ENCODE measurements at places on chromosomes 4 and X.

DNA sequence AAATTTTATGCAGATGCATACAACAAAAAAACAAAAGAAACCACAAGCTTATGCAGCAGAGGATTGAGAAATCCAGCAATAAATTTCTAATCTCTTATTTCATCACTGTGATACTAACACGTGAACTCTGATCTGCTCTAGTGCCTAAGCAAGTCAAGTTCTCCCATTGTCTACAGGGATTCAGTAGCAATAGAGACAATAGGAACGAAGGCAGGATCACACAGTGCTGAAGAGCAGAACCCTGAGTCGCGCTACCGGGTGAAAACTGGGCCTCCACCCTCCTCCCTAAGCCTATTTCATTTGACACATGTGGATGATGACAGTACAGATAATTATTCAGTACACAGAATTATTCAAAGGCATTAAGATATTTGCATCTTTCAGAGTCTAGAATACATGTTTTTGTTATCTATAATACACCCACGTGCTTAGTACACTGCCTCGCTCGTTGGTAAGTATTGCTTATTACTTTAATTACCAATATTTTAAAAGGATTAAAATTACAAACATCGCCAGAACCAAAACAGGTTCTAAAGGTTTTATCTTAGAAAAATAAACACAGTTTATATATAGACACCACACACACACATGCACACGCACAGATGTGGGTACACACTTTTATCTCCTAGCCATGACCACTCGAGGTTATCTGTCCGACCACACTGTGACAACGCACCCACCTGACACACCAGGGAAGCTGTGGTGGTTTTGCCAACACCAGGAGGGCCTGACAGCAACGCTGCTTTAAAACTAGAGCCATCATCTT lies 60.1 kb downstream of the RFC1 start:
- H3K36me3 ChIP-seq, result peaks cover 71% of the 10 kb centered on the region
- H3K27ac ChIP-seq, result no peak overlapping the region
- DNase-seq, result no peak
- H3K4me3 ChIP-seq, result no peak overlapping the region
- H3K27me3 ChIP-seq, result no peaks in the 10 kb centered on the region

DNA sequence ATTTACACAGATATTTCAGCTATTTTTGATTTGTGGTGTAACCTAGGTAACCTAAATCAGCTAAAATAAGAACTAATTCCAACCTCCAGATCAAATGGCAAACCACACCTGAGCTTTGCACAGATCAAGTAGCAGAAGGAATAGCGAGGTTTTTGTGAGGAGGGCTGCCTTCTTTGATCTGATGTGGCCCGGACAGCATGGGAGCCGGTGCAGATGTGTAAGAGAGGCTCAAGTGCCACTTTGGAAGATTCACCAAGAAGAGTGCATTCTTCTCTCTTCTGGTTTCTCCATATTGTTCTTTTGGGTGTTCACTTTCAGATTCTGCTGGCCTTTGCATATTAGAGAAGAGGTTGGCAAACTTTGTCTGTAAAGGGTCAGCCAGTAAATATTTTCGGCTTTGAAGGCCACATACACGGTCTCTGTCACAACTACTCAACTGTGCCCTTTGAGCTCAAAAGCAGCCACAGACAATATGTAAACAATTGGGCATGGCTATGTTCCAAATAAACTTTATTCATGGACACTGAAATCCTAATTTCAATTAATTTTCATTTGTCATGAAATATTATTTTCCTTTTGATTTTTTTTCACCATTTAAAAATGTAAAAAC lies 78.9 kb upstream of the FAM9C start:
- H3K36me3 ChIP-seq, result no peaks in the 10 kb centered on the region
- peak overlapping the region; percentile 21 for H3K4me3 ChIP-seq
- no peak for DNase-seq
- H3K4me1 ChIP-seq, result peaks cover 58% of the 10 kb centered on the region
- no peaks in the 10 kb centered on the region for H3K27me3 ChIP-seq

DNA sequence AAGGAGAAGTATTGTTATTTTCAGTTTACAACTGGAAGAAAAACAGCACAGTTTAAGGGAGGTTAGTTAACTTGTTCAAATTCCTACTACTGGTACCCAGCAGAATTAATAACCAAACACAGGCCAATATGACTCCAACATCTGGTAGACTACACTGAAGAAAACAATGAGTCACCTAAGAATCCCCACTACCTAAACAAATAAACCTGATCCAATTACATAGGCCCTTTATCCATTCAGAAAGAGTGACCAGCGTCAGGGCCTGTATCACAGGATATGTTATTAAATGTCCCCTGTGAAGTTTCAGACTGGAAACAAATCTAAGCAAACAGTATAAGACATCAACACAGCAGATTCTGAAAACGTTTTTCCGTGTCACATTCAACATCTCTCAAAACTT lies 492.5 kb upstream of the INTU start:
- H3K4me1 ChIP-seq, result no peaks in the 10 kb centered on the region
- no peak overlapping the region for H3K27ac ChIP-seq
- no peak overlapping the region for H3K4me3 ChIP-seq
- no peaks in the 10 kb centered on the region for H3K27me3 ChIP-seq

DNA sequence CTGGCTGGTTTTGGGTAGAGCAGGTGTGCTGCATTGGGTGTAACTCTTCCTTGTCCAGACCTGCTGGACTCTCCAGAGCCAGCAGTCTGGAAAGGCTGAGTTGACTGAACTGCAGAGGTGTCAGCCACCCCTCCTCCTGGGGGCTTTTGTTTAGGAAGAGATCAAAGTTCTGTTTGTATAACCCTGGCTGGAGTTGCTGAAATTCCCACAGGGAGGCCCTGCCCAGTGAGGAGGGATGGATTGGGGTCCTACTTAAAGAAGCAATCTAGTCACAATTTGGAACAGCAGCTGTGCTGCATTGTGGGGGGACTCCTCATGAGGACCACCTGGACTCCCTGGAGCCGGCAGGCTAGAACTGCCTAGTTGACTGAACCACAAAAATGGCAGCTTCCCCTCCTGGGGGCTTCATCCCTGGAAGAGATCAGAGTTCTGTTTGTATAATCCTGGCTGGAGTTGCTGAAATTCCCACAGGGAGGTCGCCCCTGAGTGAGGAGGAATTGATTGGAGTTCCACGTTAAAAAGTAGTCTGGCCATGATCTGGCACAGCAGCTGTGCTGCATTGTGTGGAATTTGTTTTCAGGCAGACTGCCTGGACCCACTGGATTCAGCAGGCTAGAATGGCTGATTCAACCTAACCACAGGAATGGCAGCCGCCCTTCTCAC lies 264.9 kb upstream of the ZC4H2 start:
- no peak overlapping the region for H3K4me3 ChIP-seq
- DNase-seq, result no peak
- H3K27me3 ChIP-seq, result no peaks in the 10 kb centered on the region
- peaks cover 8% of the 10 kb centered on the region for H3K36me3 ChIP-seq

GRCh38 chr4:154120006-154120676 lies 331.3 kb upstream of the SFRP2 start:
- no peaks in the 10 kb centered on the region for H3K36me3 ChIP-seq
- no peak for DNase-seq
- H3K27me3 ChIP-seq, result peaks cover 5% of the 10 kb centered on the region
- H3K27ac ChIP-seq, result no peak overlapping the region

GRCh38 chrX:1599791-1600405 lies 8.5 kb downstream of the AKAP17A start:
- DNase-seq, result no peak
- H3K27me3 ChIP-seq, result no peaks in the 10 kb centered on the region
- peaks cover 12% of the 10 kb centered on the region for H3K4me1 ChIP-seq
- H3K27ac ChIP-seq, result no peak overlapping the region
- H3K36me3 ChIP-seq, result peaks cover 57% of the 10 kb centered on the region

GRCh38 chrX:108122748-108123147 lies 31.2 kb downstream of the ATG4A start:
- H3K4me1 ChIP-seq, result no peaks in the 10 kb centered on the region
- no peak for DNase-seq
- H3K27me3 ChIP-seq, result no peaks in the 10 kb centered on the region
- H3K4me3 ChIP-seq, result no peak overlapping the region
- no peak overlapping the region for H3K27ac ChIP-seq

GRCh38 chr4:165385126-165385525 lies 6.3 kb downstream of the CPE start:
- H3K4me1 ChIP-seq, result no peaks in the 10 kb centered on the region
- H3K27me3 ChIP-seq, result peaks cover 32% of the 10 kb centered on the region
- no peak overlapping the region for H3K27ac ChIP-seq
- no peak for DNase-seq

GRCh38 chr4:94889946-94890345 lies 132.2 kb downstream of the BMPR1B start:
- H3K36me3 ChIP-seq, result no peaks in the 10 kb centered on the region
- H3K27ac ChIP-seq, result no peak overlapping the region
- H3K4me1 ChIP-seq, result no peaks in the 10 kb centered on the region
- H3K4me3 ChIP-seq, result no peak overlapping the region
- H3K27me3 ChIP-seq, result peaks cover 3% of the 10 kb centered on the region

- H3K27ac ChIP-seq, result no peak overlapping the region
- H3K4me1 ChIP-seq, result no peaks in the 10 kb centered on the region
- no peak for DNase-seq
- no peaks in the 10 kb centered on the region for H3K27me3 ChIP-seq
Measured at GRCh38 chr4:141409556-141409955, 188.9 kb downstream of the ZNF330 start.

GRCh38 chrX:149984411-149984810 lies 46.1 kb upstream of the EOLA2 start:
- H3K4me3 ChIP-seq, result no peak overlapping the region
- no peak overlapping the region for H3K27ac ChIP-seq
- DNase-seq, result no peak
- H3K27me3 ChIP-seq, result no peaks in the 10 kb centered on the region

DNA sequence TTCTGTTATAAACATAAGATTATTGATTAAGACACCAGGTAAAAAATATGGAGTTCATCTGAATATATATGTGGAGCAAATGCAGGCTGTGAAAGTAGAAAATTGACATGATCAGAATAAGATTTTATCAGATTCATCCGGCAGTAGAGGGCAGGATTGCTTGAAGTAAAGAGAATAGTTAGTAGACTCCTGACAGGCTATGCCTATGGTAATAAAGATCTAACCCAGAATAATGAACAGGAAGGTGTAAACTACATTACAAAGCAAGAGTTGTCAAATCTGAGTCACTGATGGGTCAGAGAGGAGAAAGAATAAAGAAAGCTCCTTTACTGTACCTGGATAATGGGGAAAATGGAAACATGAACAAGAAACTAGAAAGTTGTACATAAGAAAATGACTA lies 20.8 kb upstream of the TMEM184C start:
- no peaks in the 10 kb centered on the region for H3K4me1 ChIP-seq
- H3K27me3 ChIP-seq, result no peaks in the 10 kb centered on the region

GRCh38 chrX:107493141-107493540 lies 43.7 kb downstream of the FRMPD3 start:
- H3K4me3 ChIP-seq, result no peak overlapping the region
- no peaks in the 10 kb centered on the region for H3K36me3 ChIP-seq
- no peaks in the 10 kb centered on the region for H3K27me3 ChIP-seq
- no peaks in the 10 kb centered on the region for H3K4me1 ChIP-seq

DNA sequence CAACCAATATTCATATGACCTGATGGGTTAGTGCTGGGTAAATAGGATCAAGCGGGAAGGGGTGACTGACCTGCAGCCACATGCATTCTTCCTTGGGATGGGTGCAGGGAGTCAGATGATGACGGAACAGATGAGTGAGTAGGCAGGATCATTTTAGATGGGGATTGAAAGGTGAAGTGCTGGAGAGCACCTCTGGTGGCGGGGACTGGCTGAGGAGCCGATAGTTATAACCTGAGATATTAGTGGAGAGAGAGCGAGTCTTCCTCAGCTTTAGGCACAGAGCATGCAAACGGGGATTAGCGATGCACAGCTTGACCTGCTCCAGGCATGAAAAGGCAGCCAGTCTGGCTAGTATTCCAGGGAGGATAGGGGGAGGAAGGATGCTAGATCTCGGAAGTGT lies 99.1 kb downstream of the AFF1 start:
- no peaks in the 10 kb centered on the region for H3K27me3 ChIP-seq
- no peaks in the 10 kb centered on the region for H3K36me3 ChIP-seq
- no peak overlapping the region for H3K27ac ChIP-seq

DNA sequence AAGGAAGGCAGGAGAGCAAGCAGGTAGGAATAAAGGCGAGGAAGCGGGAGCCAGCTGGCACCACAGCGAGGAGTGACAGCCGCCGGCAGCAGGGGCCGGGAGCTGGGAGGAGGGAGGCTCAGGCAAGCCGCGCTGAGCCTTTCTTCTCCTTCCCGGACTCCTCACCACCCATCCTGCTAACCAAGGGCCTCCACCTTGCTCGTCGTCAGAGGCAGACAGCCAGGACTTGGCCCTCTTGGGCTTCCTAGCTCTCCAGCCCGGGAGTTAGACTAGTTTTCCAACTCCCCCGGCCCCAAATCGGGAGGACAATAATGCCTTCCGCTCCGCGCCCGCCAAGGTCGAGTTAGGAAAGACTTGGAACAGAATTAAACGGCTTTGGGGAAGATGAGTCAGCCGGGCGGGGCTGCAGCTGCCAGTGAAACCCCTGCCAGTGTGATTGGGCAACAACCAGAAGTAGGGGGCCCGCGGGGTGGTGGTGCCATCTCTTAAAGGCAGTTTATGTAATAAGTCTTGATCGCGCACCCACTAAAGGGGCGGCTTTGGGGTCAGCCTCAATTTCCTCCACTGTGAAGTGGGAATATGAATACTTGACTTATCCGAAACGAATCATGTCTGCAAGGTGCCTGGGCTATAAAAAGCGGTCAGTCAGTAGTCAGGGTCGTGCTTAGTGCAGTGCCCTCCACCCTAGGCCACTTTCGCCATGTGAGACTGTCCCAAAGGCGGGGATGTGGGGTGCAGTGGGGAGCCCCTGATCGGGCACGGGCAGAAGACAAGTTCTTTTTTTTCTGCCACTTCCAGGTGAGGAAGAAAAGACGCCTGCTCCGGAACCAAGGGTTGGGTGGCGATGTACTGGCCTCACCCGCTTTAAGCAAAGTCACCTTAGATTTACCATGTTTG lies 6.7 kb upstream of the HSD17B10 start:
- peak overlapping the region; percentile 64 for H3K27ac ChIP-seq
- peak overlapping the region; percentile 79 for H3K4me3 ChIP-seq
- DNase-seq, result peak; percentile 40
- H3K27me3 ChIP-seq, result peaks cover 9% of the 10 kb centered on the region
- H3K36me3 ChIP-seq, result no peaks in the 10 kb centered on the region

DNA sequence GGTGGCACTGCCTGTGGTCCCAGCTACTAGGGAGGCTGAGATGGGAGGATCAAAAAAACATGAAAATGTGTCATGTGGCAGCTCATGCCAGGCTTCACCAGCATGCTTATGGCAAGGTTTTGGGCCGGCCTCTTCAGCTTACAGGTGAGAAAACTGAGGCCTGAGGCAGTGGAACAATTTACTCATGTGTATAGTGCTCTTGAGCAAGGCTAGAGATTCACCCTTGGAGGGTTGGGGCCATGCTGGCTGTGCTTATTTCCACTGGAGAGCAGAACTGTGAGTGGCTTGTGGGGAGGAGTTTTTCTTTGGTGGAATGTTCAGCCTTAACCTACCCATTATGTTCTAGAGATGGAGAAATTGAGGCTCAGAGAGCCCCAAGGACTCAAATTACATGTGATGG lies 31.8 kb downstream of the NSD2 start:
- peaks cover 31% of the 10 kb centered on the region for H3K4me1 ChIP-seq
- peak overlapping the region; percentile 39 for H3K27ac ChIP-seq
- DNase-seq, result no peak
- peaks cover 66% of the 10 kb centered on the region for H3K36me3 ChIP-seq

- no peaks in the 10 kb centered on the region for H3K27me3 ChIP-seq
- H3K4me1 ChIP-seq, result peaks cover 53% of the 10 kb centered on the region
- no peak overlapping the region for H3K27ac ChIP-seq
- DNase-seq, result no peak
- no peak overlapping the region for H3K4me3 ChIP-seq
Measured at GRCh38 chrX:135531813-135532212, 11.4 kb downstream of the INTS6L start.

All from activated naive CD8-positive, alpha-beta T cell treated with anti-CD3 and anti-CD28 coated beads, Interleukin-2, amount 50 U/mL, for 24 hours (primary cell).